ENCODE measurements at places on chromosomes 16 and 17.

DNA sequence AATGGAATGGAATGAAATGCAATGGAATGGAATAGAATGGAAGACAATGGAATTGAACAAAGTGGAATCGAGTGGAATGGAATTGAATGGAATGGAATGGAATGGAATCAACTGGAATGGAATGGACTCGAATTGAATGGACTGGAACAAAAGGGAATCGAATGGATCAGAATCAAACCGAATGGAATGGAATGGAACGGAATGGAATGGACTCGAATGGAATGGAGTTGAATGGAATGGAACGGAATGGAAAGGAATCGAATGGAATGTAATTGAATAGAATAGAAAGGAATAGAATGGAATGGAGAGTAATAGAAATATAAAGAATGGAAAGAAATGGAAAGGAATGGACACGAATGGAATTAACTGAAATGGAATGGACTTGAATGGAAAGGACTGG, 475.2 kb upstream of the WSB1 start:
- no peak for DNase-seq

DNA sequence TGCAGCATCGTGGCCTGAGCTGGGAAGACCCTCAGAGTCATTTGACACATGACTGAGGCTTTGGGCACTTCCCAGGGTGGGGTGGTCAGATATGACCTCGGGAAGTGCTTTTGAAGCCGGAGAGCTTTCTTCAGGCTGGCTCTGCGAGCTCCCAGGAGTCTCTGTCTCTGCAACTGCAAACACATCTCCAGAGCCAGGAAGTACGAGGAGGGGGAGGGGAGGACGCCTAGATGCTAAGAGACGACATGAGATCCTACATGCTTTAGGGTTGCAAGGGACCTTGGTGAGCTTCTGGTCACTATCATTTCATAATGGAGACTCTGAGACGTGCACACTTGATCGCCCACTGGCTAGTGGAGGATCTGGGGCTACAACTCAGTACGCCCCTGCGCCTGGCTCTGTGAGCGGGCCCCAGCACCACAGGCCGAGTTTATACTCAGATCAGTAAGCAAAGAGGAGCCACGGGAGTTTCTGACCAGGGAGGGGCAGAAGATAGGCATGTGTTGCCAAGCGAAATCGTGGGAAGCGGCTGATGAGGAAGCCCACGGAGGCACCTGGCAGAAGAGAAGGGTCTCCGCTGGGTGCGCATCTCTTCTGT, 527 bp upstream of the MGAT5B start:
- no peak for DNase-seq

DNA sequence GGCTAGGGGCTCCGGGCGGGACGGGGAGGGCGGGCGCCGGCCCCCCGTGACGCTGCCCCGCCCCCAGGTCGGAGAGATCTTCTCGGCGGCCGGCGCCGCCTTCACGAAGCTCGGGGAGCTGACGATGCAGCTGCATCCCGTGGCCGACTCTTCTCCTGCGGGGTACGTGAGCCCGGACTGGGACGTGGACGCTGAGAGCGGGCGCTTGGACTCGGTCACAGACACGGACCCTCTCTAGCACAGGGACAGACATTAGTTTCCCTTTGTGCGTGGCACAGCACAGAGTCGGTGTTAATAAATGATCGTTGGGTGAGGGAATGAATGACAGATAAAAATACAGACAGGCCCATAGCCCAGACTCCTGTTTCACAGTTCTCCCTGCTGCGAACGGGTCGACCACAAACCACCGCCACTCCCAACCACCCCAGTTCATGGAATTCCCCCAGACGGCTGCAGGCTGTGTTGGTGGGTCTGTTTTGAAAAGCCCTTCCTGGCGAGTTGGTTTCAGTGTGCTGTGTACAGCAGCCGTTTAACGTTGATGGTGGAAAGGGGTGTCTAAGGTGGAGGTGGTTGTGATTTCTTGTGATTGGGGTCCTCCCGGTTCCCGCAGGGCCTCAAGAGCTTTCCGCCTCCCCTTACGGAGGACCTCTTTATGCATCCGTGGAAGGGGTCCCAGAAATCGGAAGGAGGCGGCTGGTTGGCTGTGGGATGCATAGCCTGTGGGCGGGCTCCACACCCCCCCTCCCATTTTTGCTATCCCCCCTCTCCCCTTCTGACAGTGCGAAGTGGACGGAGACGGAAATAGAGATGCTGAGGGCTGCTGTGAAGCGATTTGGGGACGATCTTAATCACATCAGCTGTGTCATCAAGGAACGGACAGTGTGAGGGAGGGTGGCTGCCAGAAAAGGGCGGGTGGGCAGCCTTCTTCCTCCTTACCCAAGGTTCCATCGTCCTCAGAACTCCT, 2.9 kb downstream of the RNASEK start:
- peak; percentile 92 for DNase-seq

DNA sequence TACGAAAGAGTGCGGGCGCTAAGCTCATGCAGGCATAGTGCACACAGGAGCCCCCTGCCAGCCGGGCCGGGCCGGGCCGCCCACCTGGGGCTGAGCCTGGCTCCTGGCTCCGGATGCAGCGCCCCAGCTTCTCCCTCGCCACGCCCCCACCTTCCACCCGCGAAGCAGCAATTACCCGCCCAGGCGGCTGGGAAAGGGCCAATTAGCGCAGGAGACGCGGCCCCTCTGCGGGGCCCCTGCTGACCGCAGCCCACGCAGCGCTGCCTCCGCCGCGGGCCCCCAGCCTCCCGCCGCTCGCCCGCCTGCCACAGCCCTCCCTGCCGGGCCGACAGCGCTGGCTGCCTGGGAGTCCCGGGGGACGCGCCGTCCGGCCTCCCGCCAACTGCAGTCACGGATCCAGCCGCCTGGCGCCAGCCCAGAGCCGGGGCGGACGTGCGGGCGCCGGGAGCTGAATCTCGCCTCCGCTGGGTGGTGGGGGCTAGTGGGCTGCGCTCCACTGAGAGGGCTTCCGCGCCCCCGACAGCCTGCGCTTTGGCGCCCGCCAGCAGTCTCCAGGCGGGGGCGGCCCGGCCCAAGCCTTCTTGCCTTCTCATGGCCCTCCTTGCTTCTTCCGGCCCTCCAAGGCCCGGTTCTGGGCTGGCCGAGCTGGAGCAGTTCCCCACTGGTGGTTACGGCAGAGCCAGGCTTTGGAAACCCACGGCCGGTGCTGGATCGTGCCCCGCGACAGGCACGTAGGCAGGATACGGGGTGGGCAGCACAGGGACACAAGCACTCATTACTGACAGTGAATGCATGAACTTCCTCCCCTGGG, 14.9 kb upstream of the CBFB start:
- peak; percentile 65 for DNase-seq

GRCh38 chr17:75404223-75404730, 1.2 kb downstream of the GRB2 start:
- DNase-seq: peak; percentile 55

DNA sequence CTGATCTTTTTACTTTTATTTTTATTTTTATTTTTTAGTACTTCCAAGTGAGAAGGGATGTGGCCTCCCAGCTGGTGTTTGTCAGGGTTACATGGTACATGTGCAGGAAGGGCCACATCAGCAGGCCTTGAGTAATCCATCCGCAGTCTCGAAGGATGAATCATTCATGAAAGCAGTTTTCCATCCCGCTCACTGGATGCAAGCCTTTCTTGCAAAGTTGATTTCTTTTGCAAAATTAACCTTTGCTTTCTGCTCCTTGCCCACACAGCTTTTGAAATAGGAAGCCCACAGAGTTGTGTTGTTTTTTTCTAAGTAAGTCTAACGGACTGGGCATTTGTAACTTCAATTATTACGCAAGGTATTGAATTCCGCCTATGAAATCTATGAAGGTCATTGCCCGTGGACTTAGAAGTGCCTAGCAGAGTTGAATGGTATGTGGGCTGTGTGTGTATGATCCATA, 157.4 kb downstream of the PRKCA start:
- DNase-seq: no peak

GRCh38 chr16:79943736-79944135, 343.2 kb upstream of the MAF start:
- DNase-seq: no peak

DNA sequence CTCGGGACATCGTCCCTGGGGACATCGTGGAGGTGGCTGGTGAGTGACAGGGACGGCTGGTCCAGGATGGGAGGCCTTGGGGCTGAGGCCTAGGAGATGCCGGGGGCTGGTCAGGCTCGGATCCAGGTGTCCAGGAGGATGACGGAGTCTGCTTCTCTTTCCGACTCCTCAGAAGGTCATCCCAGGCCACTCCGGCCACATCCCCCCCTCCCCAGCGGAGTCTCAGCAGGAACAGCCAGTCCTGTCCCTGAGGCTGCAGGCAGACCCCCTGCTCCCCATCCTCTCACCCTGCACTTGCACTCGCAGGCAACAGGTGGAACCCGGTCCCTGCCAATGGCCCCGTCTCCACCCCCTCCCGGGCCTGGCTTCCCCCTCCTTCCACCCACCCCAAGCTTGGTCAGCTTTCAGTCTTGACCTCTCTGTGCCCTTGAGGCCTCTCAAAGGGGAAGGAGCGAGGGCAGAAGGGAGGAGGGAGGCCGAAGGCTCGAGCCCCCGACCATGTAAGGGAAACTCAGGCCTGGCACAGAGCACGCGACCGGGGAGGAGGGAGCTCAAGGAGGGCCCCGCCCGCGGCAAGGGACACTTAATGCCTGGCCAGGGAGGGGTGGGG, 4.4 kb downstream of the ATP2A1 start:
- no peak for DNase-seq

GRCh38 chr17:45895304-45895968, 1.1 kb downstream of the MAPT start:
- peak; percentile 15 for DNase-seq

DNA sequence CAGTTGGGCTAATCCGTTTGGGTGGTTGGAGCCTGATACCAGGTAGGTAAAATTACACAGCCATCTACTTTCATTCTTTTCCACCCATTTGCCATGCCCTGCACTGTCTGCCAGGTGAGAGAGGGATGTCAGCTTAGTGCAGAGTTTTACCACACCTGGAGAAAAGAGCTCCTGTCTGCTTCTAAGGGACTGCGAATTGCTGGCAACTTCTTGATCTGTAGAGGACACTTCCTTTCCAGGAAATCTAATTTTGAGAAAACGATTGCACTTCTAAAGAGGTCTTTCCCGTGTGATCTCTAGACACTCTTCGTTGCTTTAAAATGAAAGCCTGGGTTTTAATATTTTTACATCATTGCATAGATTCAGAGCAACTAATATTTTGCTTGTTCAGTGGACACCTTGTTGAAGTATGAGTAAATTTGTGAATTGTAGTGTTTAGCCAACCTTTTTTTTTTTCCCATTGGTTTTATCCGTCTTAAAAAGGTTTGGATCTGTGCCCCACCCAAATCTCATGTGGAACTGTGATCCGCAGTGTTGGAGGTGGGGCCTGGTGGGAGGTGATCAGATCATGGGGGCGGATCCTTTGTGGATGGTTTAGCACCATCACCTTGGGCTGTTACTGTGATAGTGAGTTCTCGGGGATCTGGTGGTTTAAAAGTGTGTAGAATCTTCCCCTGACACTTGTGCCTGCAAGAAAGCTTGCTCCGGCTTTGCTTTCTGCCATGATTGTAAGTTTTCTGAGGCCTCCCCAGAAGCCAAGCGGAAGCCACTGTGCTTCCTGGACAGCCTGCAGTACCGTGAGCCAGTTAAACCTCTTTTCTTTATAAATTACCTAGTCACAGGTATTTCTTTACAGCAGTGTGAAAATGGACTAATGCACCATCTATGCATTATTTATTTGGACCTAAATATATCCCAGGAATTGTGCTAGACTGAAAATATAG, 104.6 kb downstream of the PRKCA start:
- DNase-seq: peak; percentile 50

DNA sequence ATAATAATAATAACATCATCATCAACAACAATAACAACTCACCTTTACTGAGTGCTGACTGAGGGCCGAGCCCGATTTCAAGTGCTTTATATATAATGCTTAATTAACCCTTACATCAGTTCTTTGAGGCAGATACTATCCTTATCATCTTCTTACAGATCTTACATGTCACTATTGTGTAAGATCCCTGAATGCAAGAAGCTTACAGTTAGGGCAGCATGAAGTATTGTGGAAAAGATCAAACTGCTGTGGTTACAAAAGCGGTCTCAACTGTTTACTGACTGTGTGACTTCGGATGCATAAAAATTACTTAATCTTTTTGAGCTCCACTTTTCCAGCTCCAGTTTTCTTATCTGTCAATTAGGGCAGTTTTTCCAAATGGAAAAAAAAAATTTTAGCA, 3.3 kb downstream of the VAT1 start:
- no peak for DNase-seq

DNA sequence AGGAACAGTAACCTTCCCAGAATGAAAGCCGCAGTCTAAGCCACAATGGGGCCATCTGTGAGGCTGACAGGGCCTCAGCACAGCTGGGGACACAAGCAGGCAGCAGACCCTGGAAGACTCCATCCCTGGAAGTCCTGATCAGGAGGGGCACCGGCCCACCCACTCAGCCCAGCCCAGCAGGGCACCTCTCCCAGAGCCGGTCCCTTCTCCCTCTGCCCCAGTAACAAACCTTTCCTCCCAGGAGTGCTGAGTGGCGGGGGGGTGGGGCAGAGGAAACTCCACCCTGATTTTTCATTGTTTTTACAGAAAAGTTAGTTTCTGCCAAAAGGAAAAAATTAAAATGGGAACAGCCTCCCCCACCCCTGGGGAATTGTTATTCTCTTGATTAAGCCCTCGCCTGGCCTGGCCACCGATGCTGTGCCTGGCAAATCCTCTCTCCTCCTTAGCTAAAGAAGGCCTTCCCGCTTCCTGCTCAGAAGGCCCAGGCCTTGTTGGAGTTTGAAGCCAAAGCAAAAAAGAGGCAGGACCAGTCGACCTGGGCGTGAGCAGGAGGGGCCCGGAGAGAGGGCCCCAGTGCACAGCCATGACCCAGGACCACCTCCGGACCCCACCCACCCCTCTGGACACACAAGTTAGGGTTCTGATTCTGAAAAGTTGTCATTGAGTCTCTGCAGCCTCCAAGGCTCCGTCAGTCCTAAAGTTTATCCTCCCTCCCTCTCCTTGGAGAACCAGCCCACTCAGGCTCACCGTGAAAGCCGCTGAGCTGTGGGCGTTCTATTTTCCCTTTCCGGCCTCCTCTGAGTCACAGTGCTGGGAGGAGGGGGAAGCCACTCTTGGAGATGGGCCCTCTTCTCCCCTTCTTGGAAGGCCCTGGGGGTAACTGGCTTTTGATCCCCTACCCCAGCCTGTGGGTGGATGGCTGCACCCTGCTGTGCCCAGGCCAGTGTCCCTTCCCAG, 128.4 kb upstream of the TNRC6C start:
- no peak for DNase-seq

GRCh38 chr16:87331241-87331801, 14.1 kb upstream of the C16orf95 start:
- DNase-seq: no peak

GRCh38 chr16:11349599-11350276, 4.5 kb downstream of the RMI2 start:
- no peak for DNase-seq

Data from CD4-positive, alpha-beta T cell treated with Interleukin-2 at 100 ng/mL for 4 hours (primary cell).